ENCODE measurements at places on chromosomes 4 and X. TPM values are rescaled to one million over a fixed set of nuclear protein-coding genes. Genes with fewer than 3 reads are reported as not detected.

- no peaks in the 10 kb centered on the region for H3K36me3 ChIP-seq
- H3K27me3 ChIP-seq, result no peaks in the 10 kb centered on the region
Observed at GRCh38 chr4:77073981-77074380, 1.8 kb downstream of the CCNI start.

GRCh38 chrX:154002215-154002719 is 17.4 kb downstream of the IRAK1 start:
- H3K27ac ChIP-seq, result no peak overlapping the region
- H3K4me1 ChIP-seq, result no peaks in the 10 kb centered on the region
- no peaks in the 10 kb centered on the region for H3K27me3 ChIP-seq
- no peak overlapping the region for H3K4me3 ChIP-seq
- DNase-seq, result no peak

- H3K36me3 ChIP-seq, result no peaks in the 10 kb centered on the region
- DNase-seq, result no peak
Observed at GRCh38 chr4:93802045-93802444, 26.5 kb upstream of the ATOH1 start.

- no peaks in the 10 kb centered on the region for H3K36me3 ChIP-seq
- no peak overlapping the region for H3K27ac ChIP-seq
- no peak for DNase-seq
Observed at GRCh38 chr4:152117054-152117453, 356.2 kb upstream of the GATB start.

DNA sequence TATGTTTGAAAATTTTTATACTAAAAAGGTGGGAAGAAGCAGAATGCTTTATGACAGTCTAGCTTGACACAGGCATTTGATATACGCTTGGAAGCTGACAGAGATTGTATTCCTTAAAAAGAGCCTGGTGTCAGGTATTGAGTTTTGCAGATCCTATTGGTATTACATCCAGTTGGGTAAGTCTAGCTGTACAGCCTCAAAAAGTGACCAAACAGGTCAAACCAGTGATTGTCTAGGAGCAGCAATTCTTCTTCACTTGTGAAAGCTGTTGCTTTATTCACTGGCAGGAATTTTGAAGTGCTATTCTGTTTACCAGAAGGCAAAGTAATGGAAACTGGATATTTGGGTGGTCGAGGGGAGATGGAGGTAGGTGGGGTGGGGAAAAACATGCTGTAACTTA is 77.5 kb downstream of the UCHL1 start:
- H3K36me3 ChIP-seq, result no peaks in the 10 kb centered on the region
- no peaks in the 10 kb centered on the region for H3K27me3 ChIP-seq
- H3K27ac ChIP-seq, result no peak overlapping the region
- no peak for DNase-seq
- H3K4me3 ChIP-seq, result no peak overlapping the region
- no peaks in the 10 kb centered on the region for H3K4me1 ChIP-seq

GRCh38 chrX:133053861-133054598 is 42.9 kb downstream of the USP26 start:
- H3K4me3 ChIP-seq, result no peak overlapping the region
- H3K4me1 ChIP-seq, result no peaks in the 10 kb centered on the region
- no peaks in the 10 kb centered on the region for H3K36me3 ChIP-seq
- no peak overlapping the region for H3K27ac ChIP-seq
- no peaks in the 10 kb centered on the region for H3K27me3 ChIP-seq
- DNase-seq, result no peak

The DGAT2L6 gene
- total RNA-seq, result not detected

DNA sequence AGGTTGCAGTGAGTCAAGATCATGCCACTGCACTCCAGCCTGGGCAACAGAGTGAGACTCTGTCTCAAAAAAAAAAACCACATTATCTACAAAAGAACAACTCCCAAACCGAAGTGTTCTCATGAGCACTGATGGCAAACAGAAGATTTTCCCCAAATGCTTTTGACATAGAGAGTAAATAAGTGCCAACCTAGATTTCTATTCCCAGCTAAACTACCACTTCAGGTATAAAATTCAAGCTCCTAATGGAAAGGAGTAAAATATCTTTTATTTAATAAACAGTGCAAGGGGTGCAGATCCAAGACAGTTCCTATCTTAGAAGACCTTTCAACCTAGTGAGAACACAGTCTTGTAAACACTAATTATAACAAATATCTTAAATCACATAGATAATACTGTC is 170.3 kb downstream of the TENM3 start:
- no peak overlapping the region for H3K27ac ChIP-seq
- no peaks in the 10 kb centered on the region for H3K4me1 ChIP-seq
- H3K36me3 ChIP-seq, result no peaks in the 10 kb centered on the region
- H3K27me3 ChIP-seq, result no peaks in the 10 kb centered on the region
- H3K4me3 ChIP-seq, result no peak overlapping the region
- DNase-seq, result no peak

The GYPE gene
- total RNA-seq, result not detected

The BMP3 gene
- total RNA-seq, result not detected

- no peaks in the 10 kb centered on the region for H3K4me1 ChIP-seq
- H3K27me3 ChIP-seq, result no peaks in the 10 kb centered on the region
- no peak overlapping the region for H3K4me3 ChIP-seq
Observed at GRCh38 chr4:137740141-137740540, 207.8 kb upstream of the PCDH18 start.

GRCh38 chr4:184064877-184065276 is 152.8 kb downstream of the ENPP6 start:
- no peak overlapping the region for H3K27ac ChIP-seq
- no peak overlapping the region for H3K4me3 ChIP-seq
- DNase-seq, result no peak
- peaks cover 2% of the 10 kb centered on the region for H3K4me1 ChIP-seq
- no peaks in the 10 kb centered on the region for H3K36me3 ChIP-seq
- H3K27me3 ChIP-seq, result no peaks in the 10 kb centered on the region

The SRPX gene
- 10.4 TPM for total RNA-seq

- peaks cover 10% of the 10 kb centered on the region for H3K4me1 ChIP-seq
- H3K27me3 ChIP-seq, result no peaks in the 10 kb centered on the region
- no peak overlapping the region for H3K27ac ChIP-seq
- no peak for DNase-seq
Observed at GRCh38 chr4:6403400-6403685, 69.1 kb downstream of the PPP2R2C start.

- H3K36me3 ChIP-seq, result no peaks in the 10 kb centered on the region
- no peak for DNase-seq
- no peak overlapping the region for H3K4me3 ChIP-seq
- H3K4me1 ChIP-seq, result no peaks in the 10 kb centered on the region
- H3K27me3 ChIP-seq, result no peaks in the 10 kb centered on the region
- no peak overlapping the region for H3K27ac ChIP-seq
Observed at GRCh38 chr4:55012363-55013230, 112.8 kb downstream of the KDR start.

DNA sequence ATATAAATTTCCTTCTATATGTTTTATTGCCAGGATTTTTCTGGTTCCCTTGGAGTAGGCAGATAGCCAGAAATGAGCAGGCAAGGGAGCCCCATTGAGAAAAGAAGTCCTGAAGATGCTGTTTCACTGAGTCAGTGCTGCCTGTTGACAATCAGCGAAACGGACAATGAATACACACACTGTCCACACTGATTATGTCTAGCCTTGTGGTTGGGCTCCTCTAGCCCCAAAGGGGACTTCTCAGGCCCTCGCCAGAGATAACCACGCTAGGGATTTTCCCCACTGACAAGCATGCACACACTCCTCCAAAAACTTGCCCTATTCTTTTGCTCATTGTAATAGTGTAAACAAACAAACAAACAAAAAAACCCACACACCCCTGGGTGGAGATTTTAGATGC is 369.3 kb downstream of the DMD start:
- H3K4me3 ChIP-seq, result no peak overlapping the region

The SORCS2 gene
- total RNA-seq, result 1.8 TPM

The IL2 gene
- total RNA-seq, result not detected

The MTTP gene
- 0.26 TPM for total RNA-seq

- H3K4me1 ChIP-seq, result peaks cover 16% of the 10 kb centered on the region
- peaks cover 99% of the 10 kb centered on the region for H3K27me3 ChIP-seq
- H3K4me3 ChIP-seq, result no peak overlapping the region
- H3K36me3 ChIP-seq, result no peaks in the 10 kb centered on the region
- peak; percentile 61 for DNase-seq
Observed at GRCh38 chr4:8866828-8867623, 4.6 kb downstream of the HMX1 start.

The PABPC1L2A gene
- total RNA-seq, result 0.73 TPM

DNA sequence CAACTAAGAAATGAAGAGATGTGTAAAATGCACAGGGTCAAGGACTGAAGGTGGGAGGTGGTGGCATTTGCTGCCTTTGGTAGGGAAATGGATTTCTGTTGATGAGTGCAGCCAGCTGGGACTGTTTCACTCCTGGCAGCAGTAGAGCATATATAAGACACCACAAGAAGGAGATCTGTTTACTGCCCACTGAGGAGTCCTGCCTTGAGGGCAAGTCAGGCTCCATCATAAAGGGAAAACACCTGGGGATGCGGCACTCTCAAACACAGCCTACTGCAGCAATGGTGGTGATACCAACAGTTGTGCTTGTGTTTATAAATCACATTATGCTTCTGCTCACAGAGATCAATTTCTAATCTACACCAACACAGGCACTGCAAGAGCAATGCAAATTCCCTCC is 222.1 kb downstream of the TACR3 start:
- H3K4me3 ChIP-seq, result no peak overlapping the region
- no peak overlapping the region for H3K27ac ChIP-seq
- H3K4me1 ChIP-seq, result no peaks in the 10 kb centered on the region
- no peaks in the 10 kb centered on the region for H3K36me3 ChIP-seq
- no peak for DNase-seq

DNA sequence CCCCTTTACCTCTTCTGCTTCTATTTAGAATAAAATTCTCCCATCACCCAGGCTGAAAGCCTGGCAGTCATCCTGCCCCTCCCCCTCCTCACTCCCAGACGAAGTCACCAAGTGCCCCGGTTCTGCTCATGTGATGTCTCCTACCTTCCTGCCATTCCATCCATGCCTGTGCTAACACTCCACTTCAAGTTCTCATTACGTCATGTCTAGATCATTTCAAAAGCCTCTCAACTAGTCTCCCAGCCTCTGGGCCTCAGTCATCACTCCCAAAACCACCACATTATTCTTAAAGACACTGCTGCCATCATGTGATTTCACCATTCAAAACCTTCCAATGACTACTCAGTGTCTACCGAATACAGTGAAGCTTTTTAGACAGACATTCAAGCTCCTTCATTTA is 17.2 kb upstream of the HOPX start:
- H3K4me3 ChIP-seq, result no peak overlapping the region
- 0 out of 2 replicates have a peak, but pooled peaks cover 2% of the 10 kb centered on the region for H3K4me1 ChIP-seq
- DNase-seq, result no peak
- H3K27me3 ChIP-seq, result no peaks in the 10 kb centered on the region

The STAP1 gene
- not detected for total RNA-seq

The MTMR8 gene
- 6.3 TPM for total RNA-seq

DNA sequence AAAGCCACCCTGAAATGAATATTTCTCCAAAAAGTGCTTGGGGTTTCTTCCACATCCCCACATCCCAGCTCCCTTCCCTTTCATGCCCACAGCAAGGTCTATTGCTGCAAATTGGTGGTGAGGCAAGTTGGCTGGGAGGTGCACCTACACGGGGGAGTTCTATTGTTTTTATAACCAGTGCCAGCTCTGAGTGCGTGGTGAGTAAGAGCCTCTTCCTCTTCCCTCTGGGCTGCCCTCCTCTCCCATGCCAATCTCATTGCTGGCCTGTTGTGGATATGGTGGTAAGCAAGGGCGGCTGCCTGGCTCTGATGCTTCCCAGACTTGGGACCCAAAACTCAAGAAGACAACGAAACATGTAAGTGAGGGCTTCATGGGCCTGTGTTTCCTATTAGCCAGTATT is 204.3 kb downstream of the SHROOM3 start:
- H3K4me3 ChIP-seq, result no peak overlapping the region
- peaks cover 7% of the 10 kb centered on the region for H3K4me1 ChIP-seq
- DNase-seq, result no peak
- H3K36me3 ChIP-seq, result no peaks in the 10 kb centered on the region

The MAMLD1 gene
- 0.11 TPM for total RNA-seq

- H3K4me3 ChIP-seq, result no peak overlapping the region
- H3K36me3 ChIP-seq, result no peaks in the 10 kb centered on the region
- DNase-seq, result no peak
- H3K4me1 ChIP-seq, result no peaks in the 10 kb centered on the region
Observed at GRCh38 chrX:150240643-150240970, 122.5 kb upstream of the MAMLD1 start.

GRCh38 chr4:13483136-13483767 is 888 bp downstream of the RAB28 start:
- no peak for DNase-seq
- no peaks in the 10 kb centered on the region for H3K36me3 ChIP-seq
- H3K4me3 ChIP-seq, result peak overlapping the region; percentile 86
- peak overlapping the region; percentile 98 for H3K27ac ChIP-seq
- H3K27me3 ChIP-seq, result no peaks in the 10 kb centered on the region

DNA sequence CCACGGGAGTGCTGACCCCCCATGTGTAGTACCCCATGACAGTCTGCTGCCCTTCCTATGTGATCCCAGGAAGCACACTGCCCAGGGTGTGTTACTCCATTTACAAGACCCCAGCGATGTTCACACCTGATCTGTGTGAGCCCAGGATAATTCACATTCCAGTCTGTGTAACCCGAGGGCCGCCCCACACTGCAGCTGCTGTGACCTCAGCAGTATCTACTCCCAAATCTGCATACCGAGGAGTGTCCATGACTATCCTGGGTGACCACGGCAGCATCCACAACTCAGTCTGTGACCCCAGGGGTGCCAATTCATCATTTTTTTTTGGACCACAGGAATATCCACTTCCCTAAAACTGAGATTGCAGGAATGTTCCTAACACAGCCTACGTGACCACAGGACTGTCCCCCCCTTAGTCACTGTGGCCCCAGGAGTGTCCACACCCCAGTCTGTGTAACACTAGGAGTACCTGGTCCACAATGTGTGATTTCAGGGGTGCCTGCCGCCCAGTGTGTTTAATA is 7.8 kb upstream of the GLOD5 start:
- DNase-seq, result no peak
- no peaks in the 10 kb centered on the region for H3K4me1 ChIP-seq
- no peak overlapping the region for H3K4me3 ChIP-seq
- H3K27ac ChIP-seq, result no peak overlapping the region
- no peaks in the 10 kb centered on the region for H3K36me3 ChIP-seq
- no peaks in the 10 kb centered on the region for H3K27me3 ChIP-seq

DNA sequence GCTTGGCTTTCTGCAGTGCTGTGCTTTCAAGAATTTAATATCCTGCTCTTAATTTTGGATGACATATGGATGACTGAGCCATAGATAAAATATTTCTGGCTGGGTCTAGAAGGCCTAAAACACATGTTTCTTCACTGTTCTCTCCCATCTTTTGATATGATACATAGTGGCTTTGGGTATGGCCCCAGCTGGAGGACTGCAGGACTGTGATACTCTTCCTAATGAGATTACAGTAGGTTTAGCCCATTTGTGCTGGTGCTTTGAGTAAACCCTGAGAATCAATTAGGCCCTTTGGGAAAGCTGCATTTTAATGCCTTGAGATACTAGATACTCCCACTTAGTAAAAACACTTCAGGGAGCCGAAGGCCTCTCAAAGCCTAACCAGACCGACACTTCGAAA is 38.0 kb downstream of the KIT start:
- peaks cover 8% of the 10 kb centered on the region for H3K36me3 ChIP-seq
- no peak overlapping the region for H3K4me3 ChIP-seq
- H3K4me1 ChIP-seq, result no peaks in the 10 kb centered on the region
- DNase-seq, result no peak
- no peak overlapping the region for H3K27ac ChIP-seq
- no peaks in the 10 kb centered on the region for H3K27me3 ChIP-seq
